ENCODE measurements at places on chromosomes 6 and 20.

GRCh38 chr20:57396984-57397692 lies 5.9 kb downstream of the RBM38 start:
- no peak for DNase-seq

- no peak for DNase-seq
Measured at GRCh38 chr20:32660661-32661060, 13.1 kb downstream of the C20orf203 start.

- DNase-seq, result no peak
Measured at GRCh38 chr6:115001731-115002350, 659.0 kb upstream of the HS3ST5 start.

DNA sequence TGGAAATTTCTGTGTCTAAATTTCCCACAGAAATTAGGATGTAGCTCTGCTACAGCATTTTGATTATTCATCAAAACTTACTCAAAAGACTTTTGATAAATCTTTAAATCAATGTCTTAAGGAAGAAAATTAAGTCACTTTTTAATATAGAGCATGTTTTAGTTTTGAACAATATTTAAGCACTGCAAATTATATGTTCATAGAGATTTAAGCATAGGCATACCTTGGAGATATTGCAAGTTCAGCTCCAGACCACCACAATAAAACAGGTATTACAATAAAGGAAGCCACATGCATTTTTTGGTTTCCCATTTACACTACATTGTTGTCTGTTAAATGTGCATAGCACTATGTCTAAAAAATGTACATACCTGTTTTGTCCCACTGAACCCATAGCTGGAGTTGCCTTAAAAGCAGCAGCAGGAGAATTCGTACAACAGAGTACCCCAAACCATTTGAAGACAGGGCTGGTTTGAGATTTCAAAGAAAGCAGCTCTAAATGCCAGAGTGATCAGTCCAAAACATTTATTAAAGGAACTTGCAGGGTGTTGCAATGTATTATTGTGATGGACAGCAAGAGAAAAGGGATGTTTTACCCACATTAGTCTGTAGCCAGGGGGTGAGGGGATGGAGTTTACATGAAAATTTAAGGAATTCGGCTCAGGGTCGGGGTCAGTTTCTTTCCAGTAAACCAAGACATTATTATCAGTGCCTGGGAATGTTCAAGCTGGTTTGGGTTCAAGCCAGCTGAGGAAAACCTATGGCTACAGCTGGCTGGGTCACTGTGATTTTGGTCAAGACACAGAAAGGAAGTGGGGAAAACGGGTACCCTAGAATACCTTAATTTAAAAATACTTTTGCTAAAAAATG lies 6.3 kb upstream of the LOC128125822 start:
- no peak for DNase-seq

GRCh38 chr20:19181552-19181951 lies 30.9 kb upstream of the SLC24A3 start:
- no peak for DNase-seq

GRCh38 chr6:30601815-30602641 lies 15.0 kb downstream of the PPP1R10 start:
- DNase-seq, result no peak

GRCh38 chr6:41442800-41443501 lies 103.2 kb upstream of the FOXP4 start:
- peak; percentile 32 for DNase-seq

GRCh38 chr6:27157459-27158315 lies 89.8 kb upstream of the PRSS16 start:
- peak; percentile 75 for DNase-seq

- no peak for DNase-seq
Measured at GRCh38 chr6:107079429-107079828, 35.9 kb downstream of the BEND3 start.

- DNase-seq, result no peak
Measured at GRCh38 chr6:45836984-45837383, 178.7 kb downstream of the CLIC5 start.

DNA sequence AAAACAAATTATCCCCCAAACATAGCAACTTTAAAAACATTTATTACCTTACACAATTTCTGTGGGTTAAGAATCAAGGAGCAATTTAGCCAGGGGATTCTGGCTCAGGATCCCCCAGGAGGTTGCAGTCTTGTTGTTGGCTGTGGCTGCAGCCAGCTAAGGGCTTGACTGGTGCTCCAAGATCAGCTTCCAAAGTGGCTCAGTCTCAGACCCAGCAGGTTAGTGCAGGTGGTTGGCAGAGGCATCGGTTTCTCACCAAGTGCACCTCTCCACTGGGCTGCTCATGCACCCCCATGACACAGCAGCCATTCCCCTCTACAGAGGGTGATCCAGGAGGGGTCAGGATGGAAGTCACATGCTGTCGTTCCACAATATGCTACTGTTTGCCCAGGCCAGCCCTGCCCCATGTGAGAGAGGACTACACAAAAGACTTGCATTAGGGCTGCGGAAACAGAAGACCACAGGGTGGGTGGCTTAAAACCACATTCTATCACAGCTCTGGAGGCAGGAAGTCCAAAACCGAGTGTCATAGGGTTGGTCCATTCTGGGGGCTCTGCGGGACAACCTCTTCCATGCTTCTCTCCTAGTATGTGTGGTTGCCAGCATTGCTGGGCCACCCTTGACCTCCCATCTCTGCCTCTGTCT lies 125.8 kb downstream of the C6orf118 start:
- no peak for DNase-seq

GRCh38 chr6:121944354-121944753 lies 455.1 kb upstream of the HSF2 start:
- DNase-seq, result no peak

GRCh38 chr20:44234566-44235317 lies 12.4 kb upstream of the GDAP1L1 start:
- no peak for DNase-seq

DNA sequence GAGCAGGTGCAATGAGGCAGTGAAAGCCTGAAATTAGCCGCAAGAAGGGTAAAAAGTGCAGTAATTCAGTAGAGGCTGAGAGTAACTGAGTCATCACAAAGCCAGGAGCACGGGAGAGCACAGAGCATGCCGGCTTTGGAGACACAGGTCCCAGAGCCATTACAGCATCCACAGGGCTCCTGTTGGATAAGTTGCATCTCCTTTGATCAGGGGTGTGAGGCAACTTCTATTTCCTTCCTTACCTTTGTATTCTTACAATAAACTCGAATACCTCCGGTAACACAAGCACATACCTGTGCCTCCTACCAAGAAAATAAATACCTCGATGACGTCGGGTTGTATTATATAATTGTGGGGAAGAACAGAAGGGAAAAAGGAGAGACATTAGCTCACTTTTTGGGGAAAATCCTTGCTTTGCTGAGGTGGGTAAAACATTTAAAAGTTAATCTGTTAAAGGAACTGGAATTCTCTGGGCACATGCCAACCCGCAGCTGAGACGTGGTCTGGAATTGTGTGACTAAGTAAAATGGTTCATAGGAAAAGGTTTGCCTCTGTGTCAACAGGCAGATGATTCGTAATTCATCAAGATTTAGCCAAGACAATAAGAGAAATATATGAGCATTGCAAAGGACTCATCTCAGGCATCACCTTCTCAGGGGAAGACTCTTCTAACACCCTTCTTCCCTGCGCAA lies 360.7 kb upstream of the ZFP64 start:
- no peak for DNase-seq

DNA sequence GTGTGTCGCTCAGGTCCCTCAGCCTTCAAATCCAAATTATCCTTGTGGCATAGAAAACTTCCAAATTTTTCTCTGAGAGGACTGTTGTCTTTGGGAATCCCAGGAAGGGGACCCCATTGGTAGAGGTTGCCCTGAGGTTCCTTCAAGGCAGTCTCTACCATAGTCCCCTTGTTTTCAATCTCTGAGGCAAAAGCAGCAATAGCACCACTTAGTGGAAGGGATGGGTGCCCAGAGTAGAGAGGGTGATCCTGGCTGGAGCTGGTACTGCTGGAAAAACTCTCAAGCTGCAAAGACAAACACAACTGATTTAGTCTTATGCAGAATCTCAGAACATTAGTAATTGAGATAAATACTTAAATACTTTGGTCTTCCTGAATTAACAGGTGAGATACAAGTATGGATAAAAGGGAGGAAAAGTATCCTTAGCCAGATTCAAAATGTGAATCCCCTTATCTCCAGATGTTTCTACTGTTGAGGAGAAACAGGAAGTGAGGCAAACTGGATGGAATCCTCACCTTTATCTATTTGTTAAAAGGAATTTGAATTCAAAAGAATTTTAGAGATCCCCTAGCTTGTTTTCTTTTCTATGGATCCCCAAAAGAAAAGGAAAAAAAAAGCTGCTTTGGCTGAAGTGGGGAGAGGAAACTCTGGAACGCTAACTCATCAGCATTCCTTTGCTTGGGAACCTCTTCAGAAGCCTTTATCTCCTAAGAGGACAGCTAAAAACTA lies 13.4 kb downstream of the ZNF318 start:
- DNase-seq, result no peak

DNA sequence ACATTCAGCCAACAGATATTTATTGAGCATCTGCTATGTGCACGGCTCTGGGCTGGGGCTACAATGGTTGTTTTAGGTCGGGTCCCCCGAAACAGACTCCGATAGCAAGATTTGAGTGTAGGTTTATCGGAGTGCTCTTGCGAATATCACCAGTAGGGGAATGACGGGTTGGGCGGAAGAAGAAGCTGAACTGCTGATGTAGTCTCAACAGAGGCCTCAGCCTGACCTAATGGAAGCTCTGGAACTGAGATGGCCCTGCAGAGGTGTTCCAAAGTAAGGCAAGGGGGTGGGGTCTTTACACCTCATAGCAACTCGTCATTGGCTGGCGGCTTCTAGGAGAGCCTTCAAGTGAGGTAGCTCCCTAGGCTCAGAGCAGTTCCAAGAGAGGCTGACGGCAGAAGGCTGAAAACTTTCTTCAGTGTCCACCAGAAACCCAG lies 1.1 kb downstream of the L3MBTL1 start:
- no peak for DNase-seq

DNA sequence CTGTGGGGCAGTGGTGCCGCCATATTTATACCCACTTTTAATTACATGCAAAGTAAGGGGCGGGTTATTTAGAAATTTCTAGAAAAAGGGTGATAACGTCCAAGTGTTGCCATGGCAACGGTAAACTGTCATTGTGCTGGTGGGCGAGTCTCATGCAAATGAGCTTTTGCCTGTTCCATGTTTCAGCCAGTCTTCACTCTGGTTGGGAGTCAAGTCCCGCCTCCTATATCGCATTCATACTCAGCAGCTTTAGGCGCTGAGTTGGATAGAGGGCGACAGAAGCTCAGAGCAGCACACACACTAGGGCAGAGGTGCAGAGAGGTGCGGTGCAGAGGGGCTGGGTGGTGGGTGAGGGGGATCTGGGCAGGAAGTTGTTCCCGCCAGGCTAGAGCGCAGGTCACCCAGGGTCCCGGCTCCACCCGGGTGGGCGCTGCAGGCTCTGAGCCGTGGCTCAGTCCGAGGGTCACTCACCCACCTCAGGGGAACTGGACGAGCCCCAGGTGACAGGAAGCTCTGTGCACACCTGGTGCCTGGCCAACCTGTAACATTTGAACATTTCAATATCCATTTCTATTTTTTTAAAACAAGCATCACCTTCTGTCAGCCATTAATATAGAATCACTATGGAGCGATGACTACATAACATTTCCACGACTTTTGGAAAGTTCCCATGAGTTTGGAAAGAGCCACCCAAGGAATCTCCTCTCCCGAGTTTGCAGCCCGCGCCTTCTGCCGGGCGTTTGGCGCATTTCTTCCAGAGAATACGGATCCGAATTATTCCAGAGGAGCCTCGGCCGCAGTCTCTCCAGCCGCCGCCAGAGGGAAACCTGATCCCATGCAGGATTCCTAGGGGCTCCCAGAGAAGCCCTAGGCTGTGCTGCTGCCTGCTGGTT lies 89.1 kb upstream of the PHACTR3 start:
- DNase-seq, result peak; percentile 13

DNA sequence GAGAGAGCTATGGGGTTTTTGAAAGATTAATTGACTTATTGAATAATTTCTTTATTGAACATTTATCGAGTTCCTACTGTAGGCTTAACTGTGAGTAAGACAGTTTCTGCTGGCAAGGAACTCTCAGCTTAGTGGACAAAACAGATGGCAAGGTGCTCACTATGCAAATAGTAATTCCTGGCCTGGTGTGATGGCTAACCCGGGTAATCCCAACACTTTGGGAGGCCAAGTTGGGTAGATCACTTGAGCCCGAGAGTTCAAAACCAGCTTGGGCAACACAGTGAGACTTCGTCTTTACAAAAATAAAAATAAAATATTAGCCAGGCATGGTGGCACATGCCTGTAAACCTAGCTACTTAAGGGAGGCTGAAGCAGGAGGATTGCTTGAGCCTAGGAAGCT lies 13.5 kb upstream of the TGM2 start:
- no peak for DNase-seq

GRCh38 chr20:62413896-62414481 lies 6.9 kb upstream of the CABLES2 start:
- no peak for DNase-seq

DNA sequence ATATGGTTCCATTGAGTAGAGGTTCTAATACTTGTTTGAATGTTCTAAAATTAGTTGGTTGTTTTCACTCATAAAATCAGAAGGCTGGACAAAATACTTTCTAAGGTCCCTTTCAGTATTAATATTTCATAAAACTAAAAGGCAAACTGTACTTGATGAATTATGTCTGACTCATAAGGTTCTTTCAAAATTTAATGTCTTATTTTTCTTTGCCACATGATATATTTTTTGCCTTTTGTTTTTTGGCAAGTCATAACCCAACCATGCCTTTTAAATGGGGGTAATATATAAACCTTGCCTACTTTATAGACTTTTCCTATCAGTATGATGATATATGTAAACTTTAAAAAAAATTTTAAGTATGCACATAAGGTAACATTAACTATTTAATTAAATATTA lies 244.7 kb downstream of the PTPRK start:
- no peak for DNase-seq

GRCh38 chr20:706366-706885 lies 30.8 kb upstream of the SCRT2 start:
- no peak for DNase-seq
